Stimulated activated CD4-positive, alpha-beta T cell treated with anti-CD3 and anti-CD28 coated beads, TNF-alpha, amount 100 ng/mL, for 1 hour (primary cell): ENCODE measurements at places on chromosomes 5 and 9.

DNA sequence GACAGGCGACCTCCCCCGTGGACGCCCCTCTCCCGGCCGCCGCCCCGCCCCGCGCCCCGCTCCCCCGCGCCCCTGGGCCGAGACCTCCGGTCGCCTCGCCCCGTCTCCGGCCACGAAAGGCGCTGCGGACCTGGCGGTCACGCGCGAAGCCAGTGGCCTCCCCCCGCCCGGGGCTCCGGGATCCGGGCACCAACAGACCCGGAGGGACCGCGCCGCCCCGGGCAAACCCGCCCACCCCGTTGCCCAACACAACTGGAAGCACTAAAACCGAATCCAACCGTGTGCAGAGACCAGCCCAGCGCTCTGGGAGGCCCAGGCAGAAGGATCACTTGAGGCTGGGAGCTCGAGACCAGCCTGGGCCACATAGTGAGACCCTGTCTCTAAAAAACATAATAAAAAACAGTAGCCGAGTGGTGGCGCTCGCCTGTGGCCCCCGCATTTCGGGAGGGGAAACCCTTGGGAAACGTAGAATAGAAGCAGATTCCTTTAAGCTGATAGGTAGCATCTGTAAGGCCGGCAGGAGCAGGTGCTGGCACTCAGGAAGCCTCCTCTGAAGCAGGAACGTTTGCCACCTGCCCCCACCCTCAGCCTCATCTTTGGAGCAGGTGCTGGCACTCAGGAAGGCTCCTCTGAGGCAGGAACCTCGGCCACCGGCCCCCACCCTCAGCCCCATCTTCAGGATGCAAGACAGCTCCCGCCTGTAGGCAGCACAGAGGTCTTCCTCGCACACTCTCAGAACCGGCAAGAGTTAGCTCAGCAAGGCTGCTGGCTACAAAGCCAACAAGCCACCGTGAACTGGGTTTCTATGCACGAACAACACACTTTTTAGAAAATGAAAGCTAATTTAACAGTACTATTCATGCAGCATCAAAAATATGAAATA is 4.6 kb upstream of the SLC9A3 start:
- DNase-seq = no peak

- no peak for DNase-seq
Measured at GRCh38 chr5:113123618-113124017, 147.0 kb downstream of the DCP2 start.

GRCh38 chr5:78644741-78645300 is 3.8 kb downstream of the LHFPL2 start:
- no peak for DNase-seq

DNA sequence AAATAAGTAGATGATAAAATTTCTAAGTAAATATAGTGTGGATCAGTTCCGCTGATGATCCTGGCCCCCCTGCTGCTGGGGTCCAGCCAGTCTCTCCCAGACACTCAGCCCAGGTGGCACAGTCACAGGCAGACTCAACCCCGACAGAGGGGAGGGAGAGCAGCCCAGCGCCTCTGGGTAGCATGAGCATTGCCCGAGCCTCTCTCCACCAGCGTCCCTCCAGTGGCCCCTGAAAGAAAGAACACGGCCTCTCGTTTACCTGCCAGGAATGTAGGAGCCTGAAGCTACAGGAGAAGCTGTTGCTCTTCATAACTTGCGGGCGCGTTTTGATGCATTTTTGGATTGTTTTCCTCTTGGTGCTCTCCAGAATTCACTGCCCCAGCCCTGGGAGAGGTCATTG is 68.8 kb upstream of the ICE1 start:
- DNase-seq = no peak

DNA sequence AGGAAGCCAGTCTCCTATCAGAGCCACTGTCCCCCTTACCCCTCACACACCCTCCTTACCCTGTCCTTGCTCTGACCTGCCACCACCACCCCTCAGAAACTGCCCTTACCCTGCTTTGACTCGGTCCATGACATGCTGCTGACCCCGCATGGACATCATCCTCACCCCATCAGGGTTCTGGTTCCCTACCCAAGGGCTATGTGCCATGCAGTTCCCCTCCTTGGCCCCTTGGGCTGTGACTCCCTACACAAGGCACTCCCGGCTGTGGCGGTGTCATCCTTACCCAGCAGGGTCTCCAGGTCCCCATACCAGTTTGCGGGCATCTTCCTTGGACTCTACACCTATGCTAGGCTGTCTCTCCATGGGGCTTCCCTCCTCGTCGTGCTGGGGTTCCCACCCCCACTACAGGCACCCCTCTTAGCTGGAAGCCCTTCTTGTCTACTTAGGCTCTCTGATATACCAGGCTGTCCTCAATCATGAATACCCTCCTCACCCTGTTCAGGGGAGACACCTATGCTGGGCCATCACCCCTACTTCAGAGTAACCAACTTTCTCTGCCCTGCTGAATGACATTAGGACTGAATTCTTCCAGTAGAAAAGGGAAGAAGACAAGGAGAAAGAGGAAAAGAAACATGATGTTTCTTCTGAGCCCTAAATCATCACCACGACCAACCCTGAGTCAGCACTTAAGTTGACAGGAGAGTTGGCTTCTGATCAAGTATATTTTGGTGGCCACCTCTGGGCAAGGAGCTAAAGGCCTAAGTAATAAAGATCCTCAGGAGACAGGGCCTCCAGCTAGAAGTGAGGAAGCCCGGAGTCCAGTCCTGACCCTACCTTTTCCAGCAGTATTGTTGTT is 115.2 kb downstream of the GCNT1 start:
- no peak for DNase-seq

GRCh38 chr5:31086839-31087415 is 106.6 kb upstream of the CDH6 start:
- no peak for DNase-seq

- DNase-seq = no peak
Measured at GRCh38 chr5:108168915-108169314, 213.0 kb downstream of the FBXL17 start.

DNA sequence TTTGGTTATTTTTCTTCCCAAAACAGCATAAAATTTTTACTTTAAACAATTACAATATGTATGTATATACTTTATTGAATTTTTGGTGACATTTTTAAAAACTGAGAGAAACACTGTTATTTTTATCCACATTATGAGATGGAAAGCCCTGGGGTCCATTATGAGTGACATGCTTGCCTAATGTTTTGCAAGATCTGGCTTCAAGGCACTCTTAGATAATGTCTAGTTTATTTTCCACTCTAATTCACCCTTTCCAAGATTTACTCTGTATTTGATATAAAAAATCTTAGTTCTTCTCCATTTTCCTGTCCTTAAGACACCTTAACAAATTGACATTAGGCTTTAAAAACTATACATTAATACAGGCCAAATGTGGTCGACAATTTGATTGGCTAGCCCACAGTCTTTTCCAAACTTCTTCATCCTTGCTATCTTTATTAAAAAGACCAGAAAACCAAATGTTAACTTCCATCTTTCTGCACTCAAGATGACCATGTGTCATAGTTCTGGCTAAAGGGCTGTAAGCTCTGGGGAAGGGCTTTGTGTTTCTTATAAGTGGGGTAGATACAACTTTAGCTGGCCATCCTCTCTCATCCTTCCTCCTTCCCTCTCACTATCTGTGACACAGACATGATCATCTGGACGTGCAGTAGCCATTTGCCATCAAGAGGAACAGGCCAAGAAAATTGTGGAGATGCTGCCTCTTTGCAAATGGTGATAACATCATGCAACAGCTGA is 561.1 kb downstream of the PDE4D start:
- no peak for DNase-seq

GRCh38 chr5:76938177-76938576 is 14.7 kb upstream of the CRHBP start:
- DNase-seq = no peak

DNA sequence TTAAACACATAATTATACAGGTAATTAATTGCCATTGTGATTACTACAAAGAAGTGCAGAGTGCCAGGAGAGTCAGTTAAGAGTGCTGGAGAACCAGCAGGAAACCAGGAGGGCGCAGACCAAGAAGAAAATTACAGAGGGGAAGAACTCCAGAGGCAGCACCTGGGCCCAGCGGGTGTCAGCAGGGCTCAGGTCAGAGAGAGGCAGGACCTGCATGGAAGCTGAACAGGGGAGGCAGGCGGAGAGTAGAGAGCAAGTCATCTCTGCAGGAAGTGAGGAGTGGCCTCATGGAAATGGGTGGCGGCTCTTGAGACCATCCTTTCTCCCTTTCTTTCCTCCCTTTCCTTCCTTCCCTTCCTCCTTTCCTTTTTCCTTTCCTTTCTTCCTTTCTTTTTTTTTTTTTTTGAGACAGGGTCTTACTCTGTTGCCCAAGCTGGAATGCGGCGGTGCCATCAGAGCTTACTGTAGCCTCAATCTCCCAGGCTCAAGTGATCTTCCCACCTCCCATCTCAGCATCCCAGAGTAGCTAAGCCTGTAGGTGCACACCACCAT is 4.0 kb upstream of the ZBTB34 start:
- DNase-seq = no peak

GRCh38 chr9:126833710-126834345 is 26.6 kb upstream of the ZBTB34 start:
- no peak for DNase-seq

GRCh38 chr9:119052339-119053030 is 316.8 kb downstream of the BRINP1 start:
- DNase-seq = no peak

- no peak for DNase-seq
Measured at GRCh38 chr5:125659316-125660023, 763.7 kb upstream of the GRAMD2B start.

DNA sequence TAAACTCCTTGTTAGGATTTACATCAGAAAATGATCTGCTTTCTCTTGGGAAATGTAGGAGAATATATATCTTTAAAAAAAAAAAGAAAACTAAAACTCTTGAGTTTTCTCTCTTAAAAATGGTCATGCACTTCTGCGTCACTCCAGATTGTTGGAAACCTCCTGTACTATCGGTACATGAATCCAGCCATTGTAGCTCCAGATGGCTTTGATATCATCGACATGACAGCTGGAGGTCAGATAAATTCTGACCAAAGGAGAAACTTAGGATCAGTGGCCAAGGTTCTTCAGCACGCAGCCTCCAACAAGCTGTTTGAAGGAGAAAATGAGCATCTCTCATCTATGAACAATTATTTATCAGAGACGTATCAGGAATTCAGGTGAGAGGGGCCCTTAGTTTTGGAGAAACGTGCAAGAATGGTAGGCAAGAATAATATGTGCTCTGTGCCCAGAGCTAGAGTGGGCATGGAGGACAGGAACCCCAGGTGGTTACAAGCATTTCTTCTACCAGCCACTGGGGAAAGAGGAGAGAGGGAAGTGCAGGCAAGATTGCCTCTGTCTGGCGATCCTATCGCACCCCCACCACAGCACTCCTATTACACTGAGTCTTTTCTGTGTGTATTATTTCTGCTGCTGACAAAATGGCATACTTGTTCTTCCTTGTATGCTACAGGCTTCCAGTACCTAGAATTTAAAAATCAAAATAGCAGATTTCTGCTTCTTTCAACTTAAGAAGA is 41.4 kb upstream of the F2R start:
- no peak for DNase-seq

DNA sequence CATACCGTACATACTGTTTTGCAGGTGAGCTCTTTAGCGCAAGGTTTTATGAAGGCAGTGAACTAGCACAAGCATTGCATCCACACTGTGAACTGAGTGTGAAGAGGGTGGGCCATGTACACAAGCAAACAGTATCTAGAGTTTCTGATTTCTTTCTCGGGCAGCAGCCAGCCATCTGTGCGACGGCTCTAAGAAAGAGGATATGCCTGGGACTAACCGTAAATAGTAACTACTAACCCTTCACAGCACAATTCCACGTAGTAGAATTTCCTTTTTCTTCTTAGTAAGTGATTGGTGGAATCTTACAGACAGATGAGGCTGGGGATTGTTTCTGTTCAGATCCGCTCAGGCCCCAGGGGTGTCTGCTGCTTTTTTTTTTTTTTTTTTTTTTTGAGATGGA is 89.0 kb downstream of the DRD1 start:
- no peak for DNase-seq

DNA sequence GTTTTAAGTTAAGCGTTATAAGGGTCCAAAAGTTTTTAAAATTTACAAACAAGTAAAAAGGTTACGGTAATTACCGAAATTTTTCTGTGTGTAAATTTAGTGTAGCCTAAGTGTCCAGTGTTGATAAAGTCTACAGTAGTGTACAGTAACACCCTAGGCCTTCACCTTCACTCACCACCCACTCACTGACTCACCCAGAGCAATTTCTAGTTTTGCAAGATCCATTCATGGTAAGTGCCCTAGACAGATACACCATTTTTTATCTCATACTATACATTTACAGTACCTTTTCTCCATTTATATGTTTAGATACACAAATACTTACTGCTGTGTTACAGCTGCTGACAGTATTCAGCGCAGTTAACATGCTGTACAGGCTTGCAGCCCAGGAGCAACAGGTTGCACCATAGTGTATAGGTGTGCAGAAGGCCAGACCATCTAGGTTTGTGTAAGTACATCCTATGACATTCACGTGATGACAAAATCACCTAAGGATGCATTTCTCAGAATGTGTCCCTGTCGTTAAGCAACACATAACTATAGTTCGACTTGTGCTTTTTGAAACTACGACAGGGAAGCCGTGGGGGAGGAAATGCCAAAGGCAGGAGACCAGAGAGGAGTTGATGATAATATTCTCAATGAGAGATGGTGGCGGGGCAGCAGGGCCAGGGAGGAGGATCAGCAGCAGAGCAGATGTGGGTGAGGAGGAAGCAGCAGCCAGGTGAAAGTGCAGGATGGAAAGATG is 48.6 kb downstream of the PSMB7 start:
- DNase-seq = no peak

DNA sequence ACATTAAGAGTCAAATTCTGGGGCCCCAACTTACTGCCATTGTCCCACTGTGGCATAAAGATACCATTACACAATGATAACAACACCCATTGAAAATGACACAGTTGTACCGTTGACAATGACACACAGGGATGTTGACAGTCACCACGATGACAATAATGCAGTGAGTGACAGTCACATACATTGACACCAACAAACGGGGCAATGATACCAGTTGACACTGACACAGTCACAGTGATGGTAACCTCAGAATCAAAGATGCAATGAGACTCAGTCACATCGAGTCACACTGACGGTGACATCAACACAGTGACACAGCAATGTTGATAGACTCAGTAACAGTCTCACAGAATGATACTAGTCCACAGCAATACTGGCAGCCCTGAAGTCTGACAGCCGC is 16.9 kb downstream of the CNTFR start:
- DNase-seq = no peak

DNA sequence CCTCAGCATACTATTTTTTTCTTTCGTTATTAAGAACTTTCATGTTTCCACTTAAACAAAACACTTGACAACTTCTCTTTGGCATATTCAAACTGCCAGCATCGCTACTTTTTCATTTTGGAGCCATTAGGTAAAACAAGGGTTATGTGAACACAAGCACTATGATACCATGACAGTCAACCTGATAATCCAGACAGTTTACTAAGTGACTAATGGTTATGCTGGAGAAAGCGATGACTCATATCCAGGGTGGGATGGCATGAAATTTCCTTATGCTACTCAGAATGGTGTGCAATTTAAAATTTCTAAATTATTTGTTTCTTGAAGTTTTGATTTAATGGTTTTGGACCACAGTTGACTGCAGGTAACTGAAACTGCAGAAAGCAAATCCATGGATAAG is 29.9 kb upstream of the PRSS3 start:
- DNase-seq = no peak

GRCh38 chr9:15121630-15122029 is 185.4 kb downstream of the TTC39B start:
- no peak for DNase-seq
